ENCODE measurements at places on chromosomes 12 and 14.

- no peak for DNase-seq
These were observed 58.5 kb downstream of the CAPS2 start for GRCh38 chr12:75271576-75271975.

GRCh38 chr12:69966409-69966808 lies 141.4 kb downstream of the MYRFL start:
- DNase-seq = no peak

DNA sequence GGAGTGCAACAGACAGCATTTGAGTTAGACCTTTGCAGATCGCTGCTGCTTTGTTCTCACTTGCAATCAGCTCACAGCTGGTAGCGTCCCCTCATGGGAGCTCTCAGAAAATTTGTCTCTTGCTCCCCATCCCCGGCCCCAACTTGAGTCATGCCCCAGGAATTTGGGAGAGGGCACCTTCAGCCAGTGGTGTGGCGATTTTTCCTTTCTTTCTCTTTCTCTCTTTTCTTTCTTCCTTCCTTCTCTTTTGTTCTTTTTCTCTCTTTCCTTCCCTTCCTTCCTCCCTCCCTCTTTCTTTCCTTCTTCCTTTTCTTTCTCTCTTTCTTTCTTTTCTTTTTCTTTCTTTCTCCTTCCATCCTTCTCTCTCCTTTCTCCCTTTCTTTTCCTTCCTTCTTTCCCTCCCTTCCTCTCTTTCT lies 34.2 kb upstream of the MAP1LC3B2 start:
- DNase-seq = no peak

- no peak for DNase-seq
These were observed 18.6 kb upstream of the TEAD4 start for GRCh38 chr12:2940564-2940963.

GRCh38 chr12:32107359-32108267 lies 966 bp downstream of the BICD1 start:
- DNase-seq = no peak

GRCh38 chr14:100303179-100303578 lies 3.1 kb downstream of the SLC25A29 start:
- no peak for DNase-seq

- DNase-seq = no peak
These were observed 151.0 kb downstream of the SRGAP1 start for GRCh38 chr12:63995512-63995911.

DNA sequence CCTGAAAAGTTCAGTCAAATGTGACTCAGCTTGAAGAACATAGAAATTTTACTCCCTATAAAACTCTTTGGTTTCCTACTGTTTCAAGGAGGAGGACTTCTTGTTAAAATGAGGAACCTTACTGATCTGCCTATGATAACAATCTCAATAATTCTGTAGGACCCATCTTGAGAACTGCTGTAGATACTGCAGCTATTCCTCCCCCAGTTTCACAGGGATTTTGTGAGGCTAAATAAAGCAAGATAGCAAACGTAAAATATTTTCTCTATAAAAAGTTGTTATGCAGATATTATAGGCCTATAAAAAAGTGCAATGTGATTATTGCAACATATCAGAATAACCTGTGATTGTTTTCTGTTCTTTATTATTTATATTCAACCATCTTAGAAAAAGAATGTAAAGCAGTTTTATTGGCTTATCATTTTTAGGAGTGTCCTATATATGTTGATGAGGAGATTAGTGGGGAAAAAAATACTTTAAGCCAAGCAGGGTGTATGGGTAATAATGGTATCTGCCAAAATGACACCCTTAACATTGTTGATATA lies 12.1 kb downstream of the CLEC14A start:
- no peak for DNase-seq

DNA sequence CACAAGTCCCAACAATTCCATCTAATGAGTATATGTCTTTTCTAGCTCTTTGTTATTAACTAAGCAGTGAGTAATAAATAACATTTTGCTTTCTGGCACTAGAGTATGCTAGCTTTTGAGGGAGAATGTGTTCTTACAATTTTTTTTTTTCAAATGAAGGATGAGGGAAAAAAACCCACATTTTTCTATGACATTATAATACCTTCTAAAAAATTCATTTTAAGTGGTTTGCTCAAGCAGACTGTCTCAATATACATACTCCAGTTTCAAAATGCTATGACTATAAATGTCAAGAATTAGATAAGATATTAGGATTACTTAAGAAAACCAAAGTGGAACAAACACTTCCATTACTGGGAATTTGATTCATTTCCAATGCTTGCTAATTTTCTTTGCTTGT lies 394.6 kb downstream of the C12orf75 start:
- DNase-seq = no peak

GRCh38 chr12:78034025-78034424 lies 203.3 kb downstream of the NAV3 start:
- no peak for DNase-seq

DNA sequence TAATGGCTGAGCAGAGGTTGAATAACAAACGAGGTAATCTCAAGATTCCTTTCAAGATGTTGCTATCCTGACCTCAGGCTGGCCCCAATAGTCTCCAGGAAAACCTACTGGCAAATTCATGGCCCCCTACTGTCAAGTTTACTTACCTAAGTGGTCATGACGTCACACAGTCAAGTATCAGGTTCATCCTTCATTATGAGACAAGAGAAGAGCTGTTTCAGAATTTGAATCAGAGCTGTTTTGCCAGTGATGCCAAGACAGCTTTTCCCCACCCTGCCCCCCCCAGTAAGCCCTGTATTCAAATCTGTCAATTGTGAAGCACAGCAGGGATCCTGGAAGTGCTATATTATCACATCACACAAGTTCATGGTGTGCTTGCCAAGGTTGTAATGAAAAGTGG lies 509.6 kb downstream of the NOVA1 start:
- no peak for DNase-seq

DNA sequence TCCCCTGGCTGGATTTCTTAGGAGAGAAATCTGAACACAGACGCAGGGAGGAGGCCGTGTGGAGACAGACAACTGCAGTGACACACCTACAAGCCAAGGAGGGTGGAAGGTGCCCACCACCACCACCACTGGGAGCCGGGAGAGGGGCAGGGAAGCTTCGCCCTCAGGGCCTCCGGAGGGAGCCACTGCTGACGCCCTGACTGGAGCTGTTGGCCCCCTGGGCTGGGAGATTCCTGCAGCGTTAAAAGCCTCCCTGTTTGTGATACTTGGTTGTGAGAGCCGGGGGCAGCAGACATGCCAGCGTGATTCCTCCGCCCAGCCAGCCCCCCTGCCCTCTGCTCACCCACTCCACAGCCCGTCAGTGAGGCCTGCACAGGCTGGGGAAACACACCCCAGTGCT lies 72.0 kb downstream of the CHGA start:
- DNase-seq = no peak

DNA sequence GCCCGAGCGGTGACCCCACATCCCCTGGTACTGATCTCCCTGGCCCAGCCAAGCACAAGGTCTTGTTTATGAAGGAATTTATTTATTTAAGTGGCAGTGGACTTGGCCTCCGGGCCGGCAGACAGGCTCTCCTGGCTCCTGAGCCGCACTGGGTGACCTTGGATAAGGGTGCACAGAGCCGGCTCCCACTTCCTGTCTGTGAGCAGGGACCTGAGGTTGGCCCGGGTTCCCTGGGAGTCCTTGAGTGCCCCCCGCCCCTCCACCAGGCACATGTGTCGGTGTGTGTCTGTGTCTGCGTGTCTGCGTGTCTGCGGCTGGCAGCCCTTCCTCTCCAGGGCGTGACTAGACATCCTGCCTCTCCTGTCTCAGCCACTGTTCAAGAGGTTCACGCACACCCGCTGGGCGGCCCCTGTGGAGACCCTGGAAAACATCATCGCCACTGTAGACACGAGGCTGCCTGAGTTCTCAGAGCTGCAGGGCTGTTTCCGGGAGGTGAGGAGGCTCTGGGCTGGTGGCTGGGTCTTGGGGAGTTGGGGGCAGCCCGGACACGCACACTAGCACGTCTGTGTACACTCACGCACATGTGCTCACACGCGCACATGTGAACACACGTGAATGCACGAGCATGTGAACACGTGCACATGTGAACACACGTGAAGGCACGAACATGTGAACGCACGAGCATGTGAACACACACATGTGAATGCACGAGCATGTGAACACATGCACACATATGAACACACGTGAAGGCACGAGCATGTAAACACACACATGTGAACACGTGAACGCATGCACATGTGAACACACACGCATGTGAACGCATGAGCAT lies 9.3 kb downstream of the TNFAIP2 start:
- DNase-seq = no peak

All from NCI-H1048 (cell line).